Activated CD4-positive, alpha-beta T cell treated with anti-CD3 and anti-CD28 coated beads for 36 hours (primary cell): ENCODE measurements at places on chromosomes 1 and 21. TPM values are rescaled to one million over a fixed set of nuclear protein-coding genes. Genes with fewer than 3 reads are reported as not detected.

- DNase-seq = no peak
- H3K27ac ChIP-seq = no peak overlapping the region
- no peak overlapping the region for H3K4me3 ChIP-seq
These were observed 6.0 kb upstream of the C1orf174 start for GRCh38 chr1:3905953-3906671.

DNA sequence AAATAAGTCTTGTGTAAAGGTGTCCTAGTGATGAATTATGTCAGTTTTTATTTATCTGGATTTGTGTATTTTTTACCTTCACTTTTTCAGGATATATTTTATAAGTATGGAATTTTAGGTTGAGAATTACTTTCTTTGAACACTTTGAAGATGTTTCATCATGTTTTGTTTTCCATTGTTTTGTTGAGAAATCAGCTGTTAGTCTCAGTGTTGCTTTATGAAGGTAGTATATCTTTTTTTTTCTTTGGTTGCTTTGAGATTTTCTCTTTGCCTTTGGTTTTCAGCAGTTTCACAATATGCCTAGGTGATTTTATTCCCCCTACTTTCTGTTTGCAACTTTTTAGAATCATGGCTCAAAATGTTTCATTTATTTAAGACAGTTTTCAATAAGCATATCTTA, 48.8 kb upstream of the PRKACB start:
- no peak overlapping the region for H3K4me3 ChIP-seq
- no peak for DNase-seq
- H3K27ac ChIP-seq = no peak overlapping the region
- H3K27me3 ChIP-seq = no peaks in the 10 kb centered on the region
- H3K36me3 ChIP-seq = peaks cover 2% of the 10 kb centered on the region

The RGL1 gene
- total RNA-seq = 2.0 TPM

The PPP1R8 gene
- total RNA-seq = 49.6 TPM
